Right renal cortex interstitium (tissue), 3 donors: ENCODE measurements at places on chromosomes 1 and 21. TPM values are rescaled to one million over a fixed set of nuclear protein-coding genes. Genes with fewer than 3 reads are reported as not detected.

Gene TGFB2
- 13.6 TPM for polyA plus RNA-seq

Gene OR14K1
- polyA plus RNA-seq, result not detected

Gene ITGB2
- 7.4 TPM for polyA plus RNA-seq

DNA sequence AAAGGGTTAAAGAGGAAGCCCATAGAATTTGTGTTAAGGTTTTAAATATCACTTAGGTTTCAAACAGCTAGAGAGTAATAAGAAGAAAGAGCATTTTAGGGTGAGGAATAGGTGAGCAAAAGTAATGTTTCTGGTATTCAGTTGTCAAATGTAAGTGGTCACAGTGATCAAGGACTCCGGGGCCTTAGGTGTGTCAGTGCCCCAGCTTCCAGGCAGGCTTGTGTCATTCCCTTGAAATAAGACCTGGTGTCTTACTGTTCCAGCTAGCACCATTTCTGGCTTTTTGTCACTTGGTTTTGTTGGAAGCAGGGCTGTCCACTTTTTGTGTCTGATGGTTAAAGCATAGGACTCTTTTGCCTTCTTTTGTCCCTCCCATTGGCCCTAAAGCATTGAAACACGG, 69.6 kb downstream of the DYRK1A start:
- DNase-seq, result no peak

GRCh38 chr1:23779826-23780371, 1.7 kb downstream of the PITHD1 start:
- no peak for DNase-seq

Gene IPO9
- 70.2 TPM for polyA plus RNA-seq

- no peak for DNase-seq
Measured at GRCh38 chr1:225736437-225737098, 41.1 kb upstream of the SRP9 start.

DNA sequence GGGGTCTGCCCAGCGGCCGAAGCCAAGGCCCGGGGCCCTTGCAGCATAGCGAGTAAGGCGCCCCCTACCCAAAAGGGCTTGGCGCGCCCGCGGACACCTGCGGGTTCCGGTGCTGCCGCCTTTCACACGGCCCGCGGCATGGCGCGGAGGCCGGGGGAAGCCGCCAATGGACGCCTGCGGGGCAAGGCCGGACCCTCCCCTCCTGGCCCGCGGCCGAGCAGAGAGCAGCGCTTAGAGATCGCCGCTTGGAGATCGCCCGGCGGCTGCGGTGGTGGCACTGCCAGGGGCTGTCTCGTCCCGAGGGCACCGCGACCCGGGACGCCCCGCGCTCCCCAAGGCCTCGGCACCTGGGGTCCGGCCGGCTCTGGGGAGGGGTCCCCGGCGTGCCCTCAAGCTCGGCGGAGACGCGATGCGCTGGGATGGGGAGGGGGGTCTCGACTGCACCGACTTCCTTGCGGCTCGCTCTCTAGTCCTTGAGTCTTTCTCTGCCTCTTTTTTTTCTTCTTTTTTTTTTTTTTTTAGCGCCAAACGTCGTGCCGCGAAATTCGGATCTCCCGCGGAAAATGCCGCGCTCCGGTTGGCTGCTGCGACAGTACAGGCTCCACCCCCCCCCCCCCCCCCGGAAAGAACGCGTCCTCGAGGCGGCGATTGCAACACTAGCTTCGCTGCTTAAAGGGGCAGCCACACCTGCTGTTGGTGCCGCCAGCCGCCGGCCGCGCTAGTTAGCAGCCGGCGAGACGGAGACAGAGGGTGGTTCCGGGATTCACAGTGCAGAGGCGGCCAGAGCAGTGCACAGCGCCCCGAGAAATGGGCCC, at the start of gene E2F2:
TSS of gene E2F2 (minus strand) at position 487 of the 815 bp plus-strand sequence. CDS start at position 47, 440 bp downstream.
- DNase-seq, result no peak

DNA sequence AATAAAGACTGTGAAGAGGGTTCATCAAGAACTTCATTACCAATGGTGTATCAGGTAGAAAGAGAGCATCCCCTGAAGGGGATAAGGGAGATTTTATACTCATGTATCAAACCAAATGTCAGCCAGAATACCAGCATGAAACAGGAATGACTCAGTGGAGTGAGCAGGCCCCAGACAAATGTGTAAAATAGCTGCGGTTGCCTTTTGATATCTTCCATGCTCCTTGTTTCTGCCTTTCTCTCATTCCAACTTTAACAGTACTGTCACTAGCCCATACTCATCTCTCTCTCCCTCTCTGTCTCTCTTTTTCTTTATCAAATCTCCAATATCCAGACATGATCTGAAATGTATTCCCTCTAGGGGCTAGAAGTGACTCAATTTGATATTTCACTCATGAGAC, 47.8 kb downstream of the GPR88 start:
- no peak for DNase-seq
